Left renal pelvis (tissue), 4 donors: ENCODE measurements at places on chromosomes 3 and 15. TPM values are rescaled to one million over a fixed set of nuclear protein-coding genes. Genes with fewer than 3 reads are reported as not detected.

PRR20G gene
- not detected for polyA plus RNA-seq

RHCG gene
- 0.16 TPM for polyA plus RNA-seq

CSNK1G1 gene
- 23.5 TPM for polyA plus RNA-seq

CCDC71 gene
- 23.9 TPM for polyA plus RNA-seq

P2RY12 gene
- 1.3 TPM for polyA plus RNA-seq

SCN11A gene
- 1.4 TPM for polyA plus RNA-seq

GOLGA8T gene
- not detected for polyA plus RNA-seq

SH3GL3 gene
- 12.1 TPM for polyA plus RNA-seq

C3orf85 gene
- polyA plus RNA-seq = 17.5 TPM

DENND4A gene
- 20.8 TPM for polyA plus RNA-seq

PRSS50 gene
- 3.1 TPM for polyA plus RNA-seq

PRR23A gene
- polyA plus RNA-seq = not detected

ABHD14A gene
- 27.2 TPM for polyA plus RNA-seq

ITIH1 gene
- 6.3 TPM for polyA plus RNA-seq

NEK10 gene
- 0.46 TPM for polyA plus RNA-seq

SLCO2A1 gene
- 17.8 TPM for polyA plus RNA-seq

HMG20A gene
- polyA plus RNA-seq = 55.8 TPM

PROK2 gene
- not detected for polyA plus RNA-seq

SLC2A2 gene
- 8.6 TPM for polyA plus RNA-seq

CDHR4 gene
- polyA plus RNA-seq = not detected

BFSP2 gene
- polyA plus RNA-seq = not detected

CTXND1 gene
- 10.4 TPM for polyA plus RNA-seq

PPP2R3A gene
- 21.6 TPM for polyA plus RNA-seq

GRK7 gene
- 0.06 TPM for polyA plus RNA-seq

FYCO1 gene
- 16.9 TPM for polyA plus RNA-seq

PLCH1 gene
- 0.38 TPM for polyA plus RNA-seq

TTLL13 gene
- polyA plus RNA-seq = 0.34 TPM

TMEM42 gene
- 26.1 TPM for polyA plus RNA-seq

MCF2L2 gene
- 1.5 TPM for polyA plus RNA-seq

HYAL1 gene
- 5.6 TPM for polyA plus RNA-seq

ERC2 gene
- 5.3 TPM for polyA plus RNA-seq

RHOA gene
- polyA plus RNA-seq = 514 TPM

PP2D1 gene
- 0.32 TPM for polyA plus RNA-seq

DPPA4 gene
- 3.8 TPM for polyA plus RNA-seq

UNC13C gene
- 8.5 TPM for polyA plus RNA-seq

CEMIP gene
- 2.9 TPM for polyA plus RNA-seq

C3orf20 gene
- 0.10 TPM for polyA plus RNA-seq

PLSCR5 gene
- polyA plus RNA-seq = not detected

GOLGA6L4 gene
- 15.6 TPM for polyA plus RNA-seq
